Type B pancreatic cell (in vitro differentiated cells): ENCODE measurements at places on chromosomes 7 and 10.

DNA sequence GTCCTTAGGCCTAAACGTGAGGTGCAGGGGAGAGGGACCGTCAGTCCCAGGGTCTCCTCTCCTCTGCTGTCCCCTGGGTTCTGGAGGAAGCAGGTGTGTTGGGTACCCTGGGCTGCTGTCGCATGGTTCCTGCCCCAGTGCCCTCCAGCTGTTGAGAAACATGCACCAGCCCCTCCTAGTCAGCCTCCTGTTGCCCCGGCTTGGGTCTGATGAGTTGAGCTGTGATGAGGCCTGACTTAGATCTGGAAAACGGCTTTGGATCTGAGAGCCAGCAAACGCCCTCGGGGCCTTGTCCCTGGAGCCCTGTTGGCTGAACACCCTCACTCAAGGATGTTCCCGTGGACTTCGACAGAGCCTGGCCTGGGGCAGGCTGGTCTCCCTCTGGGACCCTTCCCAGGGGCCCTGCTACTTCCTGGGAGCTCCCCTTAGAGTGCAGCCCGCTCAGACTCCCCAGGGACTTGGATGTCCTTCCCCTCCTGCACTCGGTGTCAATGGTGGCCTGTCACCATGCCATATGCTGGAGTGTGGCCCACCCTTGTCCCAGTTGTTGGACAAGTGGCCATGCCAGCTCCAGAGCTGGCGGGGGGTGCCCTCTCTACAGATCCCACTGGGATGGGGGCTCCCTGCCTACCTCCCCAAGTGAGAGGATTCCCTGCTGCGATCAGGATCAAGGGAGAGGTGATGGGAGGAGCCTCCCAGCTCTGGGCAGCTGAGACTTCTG, 12.3 kb downstream of the ZNF316 start:
- no peak for DNase-seq

DNA sequence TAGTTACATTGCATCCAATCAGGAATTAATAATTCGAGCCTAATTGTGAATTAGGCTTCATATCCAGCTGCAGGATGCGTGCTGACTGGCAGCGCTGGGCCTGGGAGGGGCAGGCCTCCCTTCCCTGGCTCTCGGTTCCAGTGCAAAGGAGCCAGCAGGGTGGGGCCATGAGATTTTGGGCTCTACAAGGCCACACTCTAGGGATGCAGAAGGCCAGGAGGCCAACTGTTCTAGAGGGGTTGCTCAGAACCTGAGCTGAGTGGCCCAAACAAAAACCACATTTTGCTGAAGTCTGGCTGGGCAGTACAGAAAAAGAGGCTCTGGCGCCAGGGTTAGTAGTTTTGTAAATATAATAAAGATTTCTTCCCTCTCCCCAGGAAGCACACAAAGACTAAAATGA, 72.3 kb downstream of the CLEC2L start:
- DNase-seq = no peak

GRCh38 chr10:117972168-117972837, 74.4 kb downstream of the RAB11FIP2 start:
- DNase-seq = no peak

DNA sequence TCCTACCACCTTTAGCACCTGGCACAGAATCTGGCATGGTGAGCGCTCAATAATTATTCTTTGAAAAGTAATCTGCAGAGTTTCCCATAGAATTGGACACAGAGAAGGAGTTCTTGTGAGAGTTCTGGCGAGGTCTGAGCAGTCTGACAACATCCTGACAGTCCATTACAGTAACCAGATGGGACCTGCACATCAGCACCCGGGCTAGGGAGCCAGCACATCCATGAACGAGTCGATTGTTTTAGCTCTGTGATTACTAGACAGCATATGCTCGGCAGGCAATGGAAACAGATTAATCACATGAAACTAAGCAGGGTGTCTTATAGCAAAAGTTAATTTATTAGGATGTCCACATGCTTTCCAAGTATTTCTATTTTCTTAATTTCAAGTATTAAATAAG, 96.7 kb downstream of the SEMA3D start:
- DNase-seq = no peak

DNA sequence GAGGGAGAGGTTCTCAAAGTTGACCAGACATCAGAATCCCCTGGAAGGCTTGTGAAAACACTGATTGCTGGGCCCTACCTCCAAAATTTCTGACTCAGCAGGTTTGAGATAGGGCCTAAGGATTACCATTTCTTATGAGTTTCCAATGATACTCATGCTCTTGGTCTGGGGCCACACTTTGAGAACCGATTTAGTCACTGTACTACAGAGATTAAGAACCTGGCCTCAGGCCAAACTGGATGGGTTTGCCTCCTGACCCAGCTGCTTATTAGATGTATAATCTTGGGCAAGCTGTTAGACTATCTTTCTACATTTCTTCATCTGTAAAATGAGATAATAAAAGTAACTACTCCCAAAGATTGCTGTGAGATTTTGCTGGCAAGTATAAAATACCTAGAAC, 77.1 kb upstream of the SCIN start:
- no peak for DNase-seq

GRCh38 chr7:57400531-57401155, 49.3 kb upstream of the ZNF716 start:
- DNase-seq = no peak

GRCh38 chr10:96309628-96310320, 5.5 kb downstream of the DNTT start:
- DNase-seq = no peak

DNA sequence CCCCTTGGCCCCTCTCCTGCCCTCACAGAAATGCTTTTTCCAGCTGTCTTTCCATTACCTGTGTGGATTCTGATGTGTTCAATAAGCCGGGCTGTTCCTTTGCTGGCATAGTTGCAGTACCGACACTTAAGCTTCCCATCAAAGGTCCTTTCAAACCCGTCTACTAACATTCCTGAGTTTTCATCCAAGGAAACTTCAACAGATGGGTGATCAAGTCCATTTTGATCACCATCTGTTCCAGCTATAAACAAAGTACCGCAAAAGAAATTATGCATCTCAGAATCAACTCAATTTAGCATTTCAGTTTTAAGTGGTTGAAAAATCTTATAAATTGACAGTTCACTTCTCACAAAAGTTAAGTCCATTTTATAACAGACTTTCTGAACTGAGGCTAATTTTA, 12.7 kb downstream of the IKZF5 start:
- DNase-seq = no peak

GRCh38 chr7:151448261-151449252, 8.6 kb upstream of the CRYGN start:
- no peak for DNase-seq

GRCh38 chr7:81232084-81232799, 313.4 kb upstream of the SEMA3C start:
- DNase-seq = no peak

GRCh38 chr10:117662751-117663540, 120.4 kb downstream of the EMX2 start:
- no peak for DNase-seq

- no peak for DNase-seq
These were observed 225.2 kb upstream of the FZD1 start for GRCh38 chr7:91039033-91039432.

- DNase-seq = no peak
These were observed 113.9 kb downstream of the PARD3 start for GRCh38 chr10:34701194-34701593.

DNA sequence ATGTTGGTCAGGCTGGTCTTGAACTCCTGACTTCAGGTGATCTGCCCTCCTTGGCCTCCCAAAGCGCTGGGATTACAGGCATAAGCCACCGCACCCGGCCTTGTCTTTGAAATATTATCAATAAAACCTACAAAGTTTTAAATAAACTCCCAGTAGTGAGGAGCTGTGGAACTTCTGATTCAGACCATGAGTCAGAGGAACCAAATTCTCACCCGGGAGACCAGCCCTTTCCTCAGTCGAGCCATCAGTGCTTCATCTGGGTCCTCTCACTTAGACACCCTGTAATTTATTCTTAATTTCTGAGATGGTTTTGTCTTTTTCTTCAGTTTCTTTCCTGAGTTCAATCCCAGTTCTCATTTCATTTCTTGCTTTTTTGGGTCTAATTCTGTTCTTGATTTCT, 68.6 kb downstream of the DYNC2I1 start:
- no peak for DNase-seq

DNA sequence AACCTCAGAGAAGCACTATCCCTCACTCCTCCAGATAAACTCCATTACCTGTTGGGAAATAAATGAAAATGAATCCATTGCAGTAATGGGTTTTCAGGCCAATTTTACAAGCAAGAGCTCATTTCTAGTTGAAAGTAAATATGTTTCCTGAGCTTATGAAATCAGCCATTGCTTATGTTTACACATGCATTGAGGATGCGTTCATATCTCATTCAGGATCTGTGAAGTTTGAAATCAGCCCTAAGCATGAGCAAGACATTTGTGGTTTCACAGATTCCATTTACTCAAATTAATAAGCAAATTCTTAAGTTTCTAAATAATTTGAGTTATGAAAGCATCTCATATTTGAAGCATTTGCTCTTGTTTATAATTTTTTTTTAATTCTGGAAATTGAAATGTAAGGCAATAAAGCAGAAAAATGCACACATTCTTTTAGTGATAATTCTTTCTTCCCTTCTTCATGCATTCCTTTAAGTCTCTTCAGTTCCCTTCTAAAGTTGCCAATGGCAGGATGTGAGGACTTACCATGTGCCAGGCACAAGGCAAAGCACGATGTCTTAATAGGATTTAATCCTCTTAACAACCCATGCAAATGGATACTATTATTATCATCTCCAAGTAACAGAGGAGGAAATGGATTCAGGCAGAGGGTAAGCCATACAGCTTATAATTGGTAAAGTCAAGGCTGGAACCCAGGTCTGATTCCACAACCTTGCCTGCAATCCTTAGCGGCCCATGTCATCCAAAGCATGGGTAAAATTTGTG, 35.0 kb upstream of the CTTNBP2 start:
- DNase-seq = no peak

DNA sequence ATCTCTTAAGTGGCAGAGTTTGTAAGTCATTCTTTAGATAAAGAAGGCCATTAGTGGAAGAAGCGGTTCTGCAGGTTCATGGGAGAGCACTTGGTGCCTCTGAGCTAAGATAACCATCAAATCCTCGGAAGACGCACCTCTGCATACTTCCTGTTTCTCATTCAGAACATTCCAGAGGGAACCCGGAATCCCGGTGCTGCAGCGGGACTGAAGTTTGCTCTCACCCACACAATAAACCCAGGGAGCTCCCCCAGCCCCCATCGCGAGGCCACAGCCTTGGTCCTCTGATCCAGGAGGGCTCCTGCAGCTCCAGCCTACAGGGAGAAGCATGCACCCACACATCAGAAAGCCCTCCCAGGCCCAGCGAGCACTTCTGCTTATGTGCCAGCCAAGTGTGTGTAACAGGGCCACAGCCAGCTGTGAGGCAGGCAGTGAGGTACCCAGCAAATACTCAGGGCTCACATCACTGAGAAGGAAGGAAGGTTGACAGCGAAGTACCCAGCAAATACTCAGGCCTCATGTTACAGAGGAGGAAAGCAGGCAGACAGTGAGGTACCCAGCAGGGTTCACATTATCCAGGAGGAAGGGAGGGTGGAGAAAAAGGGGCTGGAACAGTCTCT, 142.4 kb downstream of the DIP2C start:
- no peak for DNase-seq

DNA sequence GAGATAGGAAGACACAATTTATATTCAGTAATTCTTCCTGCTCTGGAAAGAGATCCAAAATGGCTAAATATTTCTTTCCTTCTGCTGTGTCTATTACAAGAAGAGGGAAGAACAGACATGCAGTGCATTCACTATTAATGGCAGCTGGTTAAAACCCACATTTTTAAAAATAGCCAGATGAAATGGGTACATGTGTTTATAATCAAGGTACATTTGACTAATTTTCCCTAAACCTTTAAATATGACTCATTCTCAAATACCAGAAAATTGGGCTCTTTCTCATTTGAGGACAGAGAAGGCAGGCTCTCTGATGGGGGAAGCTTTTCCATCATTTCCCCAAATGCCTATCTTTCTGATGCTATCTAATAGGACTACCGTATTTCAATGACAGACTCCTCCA, 215.7 kb upstream of the HABP2 start:
- no peak for DNase-seq
